ENCODE measurements at places on chromosomes 2 and 18. TPM values are rescaled to one million over a fixed set of nuclear protein-coding genes. Genes with fewer than 3 reads are reported as not detected.
A peak's percentile ranks its signal among the peaks of the same experiment; 100 is the strongest.

CD28 gene
- total RNA-seq = not detected

CHRND gene
- 5.8 TPM for total RNA-seq

SLC25A12 gene
- 20.5 TPM for total RNA-seq

STRN gene
- total RNA-seq = 27.2 TPM

ACTR1B gene
- 62.6 TPM for total RNA-seq

EFR3B gene
- total RNA-seq = 41.2 TPM

CPS1 gene
- 7.9 TPM for total RNA-seq

PPP1R1C gene
- total RNA-seq = 1.7 TPM

ITPRIPL1 gene
- 25.6 TPM for total RNA-seq

VIL1 gene
- not detected for total RNA-seq

BCL2 gene
- 14.1 TPM for total RNA-seq

ESPNL gene
- 0.40 TPM for total RNA-seq

CXCR1 gene
- total RNA-seq = not detected

POTEF gene
- 8.4 TPM for total RNA-seq

- DNase-seq = no peak
These were observed 43.7 kb downstream of the EPAS1 start for GRCh38 chr2:46340740-46341420.

- DNase-seq = no peak
These were observed 304.0 kb downstream of the LNPK start for GRCh38 chr2:175698061-175698460.

DNA sequence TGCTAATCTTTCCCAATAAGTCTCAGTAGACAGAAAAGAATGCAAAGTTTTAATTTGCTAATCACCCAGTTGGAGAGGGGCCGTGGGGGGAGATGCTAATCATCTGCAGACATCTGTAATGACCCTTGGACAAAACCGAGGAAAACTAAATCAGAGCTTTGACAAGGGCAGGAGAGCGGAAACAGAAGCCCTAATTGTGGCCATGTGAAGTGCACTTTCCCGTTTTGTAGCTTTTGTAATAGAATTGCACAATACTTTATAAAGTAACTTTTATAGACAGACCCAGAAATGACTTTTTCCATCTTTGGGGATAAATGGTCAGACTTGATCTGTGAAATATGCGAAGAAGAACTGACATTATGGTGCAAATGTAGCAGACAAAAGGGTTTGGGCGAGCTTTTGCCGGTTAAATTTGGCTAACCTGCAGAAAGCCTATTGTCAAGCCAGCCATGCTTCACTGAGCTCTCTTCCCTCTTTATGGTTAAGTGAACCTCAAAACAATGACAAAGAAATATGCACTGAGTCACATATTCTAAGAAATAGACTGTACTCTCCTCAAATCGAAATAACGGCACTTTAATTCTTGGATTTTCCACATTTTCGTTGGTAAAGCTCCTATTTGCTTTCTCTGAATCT is 980.1 kb upstream of the POU3F3 start:
- no peak for DNase-seq

DNA sequence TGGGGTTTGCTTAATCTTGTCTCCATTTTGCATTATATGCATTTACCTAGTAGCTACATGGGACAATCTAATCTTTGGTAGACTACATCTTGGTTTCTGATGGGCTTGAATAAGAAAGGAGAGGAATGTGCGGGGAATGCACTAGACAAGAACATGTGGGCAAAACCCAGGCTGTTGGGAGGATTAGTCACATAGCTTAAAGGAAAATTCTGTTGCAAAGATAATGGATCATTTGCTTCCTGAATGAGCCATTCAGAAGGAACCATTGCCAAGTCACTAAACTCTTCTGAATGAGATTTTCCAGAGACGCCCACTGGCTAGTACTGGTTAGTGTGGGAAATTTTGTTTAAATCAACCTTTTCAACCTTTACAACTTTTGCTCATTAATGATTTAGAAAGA is 84.8 kb downstream of the OSBPL6 start:
- DNase-seq = no peak

DNA sequence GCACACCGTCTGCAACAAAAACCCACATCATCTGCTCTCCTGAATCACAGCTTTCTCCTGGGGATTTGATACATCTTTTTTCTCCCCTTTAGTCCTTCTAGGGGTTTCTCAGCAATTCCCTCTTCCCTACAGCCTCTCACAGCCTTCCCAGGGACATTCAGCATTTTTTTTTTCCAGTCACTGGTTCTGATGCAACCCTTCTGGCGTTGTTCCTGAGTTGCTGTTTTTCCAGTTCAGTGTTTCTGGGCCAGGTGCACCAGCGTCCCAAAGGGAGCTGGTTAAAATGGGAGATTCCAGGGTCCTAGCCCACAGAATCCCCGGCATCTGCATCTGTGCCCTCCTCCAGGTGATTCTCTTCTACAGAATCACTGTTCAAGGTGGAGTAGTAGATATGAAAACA is 36.1 kb downstream of the ADCY3 start:
- DNase-seq = no peak

DNA sequence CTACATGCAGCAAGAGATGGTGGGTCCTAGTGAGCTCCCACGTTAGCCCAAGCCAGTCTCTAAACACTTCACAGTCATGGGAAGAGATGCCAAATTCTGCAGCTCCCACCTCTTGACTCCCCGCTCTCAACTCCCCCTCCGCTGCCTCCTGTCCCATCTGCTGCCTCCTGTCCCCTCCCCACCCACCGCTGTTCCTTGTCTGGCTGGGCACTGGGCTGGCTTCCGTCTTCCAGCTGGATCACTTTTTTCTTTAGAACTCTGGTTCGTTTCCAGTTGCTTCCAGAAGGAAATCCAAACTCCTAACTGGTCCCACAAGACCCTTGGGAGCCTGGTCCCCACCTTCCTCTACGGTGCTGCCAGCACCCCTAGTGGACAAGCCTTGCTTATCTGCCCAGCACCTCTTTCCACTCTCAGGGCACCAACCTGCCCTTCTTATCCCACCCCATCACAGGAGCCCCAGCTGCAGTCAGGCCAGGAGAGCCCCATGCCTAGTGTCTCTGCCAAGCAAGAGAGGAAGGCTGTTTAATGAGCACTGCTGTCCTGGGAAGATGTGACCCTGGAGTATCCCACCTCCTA is 12.1 kb upstream of the TWIST2 start:
- DNase-seq = no peak

DNA sequence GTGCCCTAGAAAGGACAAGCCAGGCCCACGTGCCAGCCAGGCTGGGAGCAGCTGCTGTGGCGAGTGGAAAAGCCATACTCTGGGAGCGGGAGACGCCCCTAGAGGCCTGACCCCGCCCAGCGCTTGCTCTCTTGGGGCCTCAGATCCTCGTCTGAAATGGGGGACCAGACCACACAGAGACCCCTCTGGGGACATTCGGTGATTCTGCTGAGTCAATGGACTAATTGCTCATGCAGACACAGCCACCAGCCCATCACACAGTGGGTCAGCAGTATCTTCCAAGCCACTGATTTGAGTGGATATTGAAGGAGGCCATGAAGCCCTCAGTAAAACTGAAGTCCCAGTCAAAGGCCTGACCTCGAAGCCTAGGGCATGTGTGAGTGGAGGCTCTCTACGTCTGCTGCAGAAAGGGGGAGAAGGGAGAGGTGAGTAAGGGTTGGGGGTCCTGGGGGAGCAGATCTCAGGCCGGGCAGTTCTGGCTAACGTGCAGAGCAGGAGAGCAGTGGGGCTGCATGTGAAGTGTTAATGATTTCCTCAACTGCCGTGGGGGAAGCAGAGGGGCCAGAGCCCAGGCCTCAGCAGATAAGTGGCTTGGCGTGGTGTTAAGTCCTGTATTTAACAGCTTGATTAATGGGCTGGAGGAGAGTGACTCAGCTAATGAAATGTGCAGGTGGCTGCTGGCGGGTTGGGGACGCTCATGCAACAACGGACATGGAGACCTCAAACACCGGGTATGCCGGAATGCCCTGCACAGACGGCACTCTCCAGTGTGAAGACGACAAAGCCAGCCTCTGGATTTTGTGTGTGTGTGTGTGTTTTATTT is 104.4 kb upstream of the TWIST2 start:
- DNase-seq = no peak

DNA sequence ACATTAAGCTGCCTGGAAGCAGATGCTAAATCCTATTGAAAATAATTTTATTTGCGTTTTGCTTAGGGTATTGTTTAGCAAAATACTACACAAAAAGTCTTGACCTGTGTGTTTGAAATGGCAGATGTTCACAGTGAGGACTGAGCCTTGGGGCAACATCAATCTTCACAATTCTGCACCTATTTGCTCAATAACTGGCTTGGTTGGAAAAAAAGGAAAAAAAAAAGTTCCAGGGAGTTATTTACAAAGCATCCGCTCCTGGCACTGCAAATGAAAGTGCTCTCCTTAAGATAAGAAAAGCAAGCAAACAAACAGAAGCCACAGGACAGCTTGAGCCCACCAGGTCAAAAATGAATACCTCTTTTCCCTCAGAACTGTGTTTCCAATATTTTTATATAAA is 77.7 kb downstream of the MAP2 start:
- no peak for DNase-seq

- DNase-seq = no peak
These were observed 200.7 kb downstream of the RAD51AP2 start for GRCh38 chr2:17317439-17317976.

DNA sequence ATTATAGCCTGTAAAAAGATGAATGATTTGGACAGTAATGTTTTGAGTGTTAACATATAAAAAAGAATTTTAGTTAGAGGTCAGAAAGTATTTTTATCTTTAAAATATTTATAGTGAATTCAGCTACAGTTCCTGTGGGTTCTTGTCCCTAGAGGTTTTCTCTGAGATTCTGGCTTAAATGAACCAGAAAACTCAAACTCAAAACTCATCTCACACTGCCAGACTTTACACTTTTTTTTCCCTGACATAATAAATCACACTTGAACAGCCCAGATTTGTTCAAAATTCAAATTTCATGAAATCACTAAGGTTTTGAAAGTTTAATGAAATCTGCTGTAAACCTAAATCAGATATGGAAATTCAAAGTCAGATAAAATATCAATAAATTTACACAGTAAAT is 92.3 kb downstream of the KCNH7 start:
- DNase-seq = no peak

- DNase-seq = no peak
These were observed 27.4 kb upstream of the PPP3R1 start for GRCh38 chr2:68279691-68280090.

- DNase-seq = no peak
These were observed 126.4 kb downstream of the CACNB4 start for GRCh38 chr2:151972241-151973012.

DNA sequence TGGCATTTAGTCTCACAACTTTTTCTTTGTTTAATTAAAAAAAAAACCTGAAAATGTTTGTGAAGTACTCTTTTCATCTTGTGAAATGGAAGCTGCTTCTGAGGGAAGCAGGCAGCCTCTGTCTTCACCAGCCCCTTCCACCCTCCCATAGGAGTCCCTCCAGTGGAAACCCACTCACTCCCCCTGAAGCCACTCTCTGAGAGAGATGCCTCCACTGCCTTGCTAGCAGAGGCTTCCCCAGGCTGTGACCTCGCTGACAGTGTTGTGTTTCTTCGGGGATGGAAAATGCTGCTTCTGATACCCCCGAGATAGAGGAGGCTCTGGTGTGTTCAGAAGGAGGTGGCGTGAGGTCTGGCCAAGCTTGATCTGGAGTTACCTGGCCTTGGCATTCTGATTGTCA is 59.9 kb downstream of the SH3RF3 start:
- no peak for DNase-seq

DNA sequence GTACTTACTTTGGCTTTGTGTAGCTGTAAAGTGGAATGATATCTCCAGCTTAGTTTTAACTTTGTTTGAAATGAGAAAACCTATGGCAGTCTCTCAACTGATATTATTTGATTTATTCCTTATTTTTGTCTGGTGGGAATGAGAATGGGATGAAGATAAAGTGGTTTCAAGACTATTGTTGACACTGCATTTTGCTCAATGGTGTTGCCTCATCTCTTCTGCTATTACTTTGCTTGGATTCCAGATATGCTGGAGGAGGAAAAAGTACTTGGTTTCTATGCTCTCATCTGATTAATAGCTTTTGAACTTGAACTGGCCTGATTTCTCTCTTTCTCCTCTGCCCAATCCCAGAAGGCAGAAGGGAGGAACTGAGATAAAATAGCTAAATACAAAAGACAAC is 198.2 kb downstream of the CTNNA2 start:
- no peak for DNase-seq

GRCh38 chr2:113158884-113159553 is 14.8 kb upstream of the PSD4 start:
- DNase-seq = no peak

DNA sequence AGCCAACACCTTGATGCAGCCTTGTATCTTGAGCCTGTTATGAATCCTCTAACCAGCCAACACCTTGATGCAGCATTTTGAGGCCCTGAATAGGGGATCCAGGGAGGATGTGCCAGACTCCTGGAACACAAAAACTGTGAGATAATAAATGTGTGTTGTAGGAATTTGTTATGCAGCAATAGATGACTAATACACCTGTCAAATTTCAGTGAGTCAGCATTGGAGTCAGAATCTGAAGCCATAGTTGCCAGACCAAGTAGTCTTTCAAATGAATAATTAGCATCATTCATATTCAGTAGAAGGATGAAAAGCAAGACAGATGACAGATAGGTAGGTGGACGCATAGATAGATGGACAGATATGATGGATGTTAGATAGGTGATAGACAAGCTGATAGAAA is 942.5 kb upstream of the SLC39A10 start:
- DNase-seq = no peak

GRCh38 chr2:19235308-19235707 is 123.1 kb downstream of the OSR1 start:
- no peak for DNase-seq

GRCh38 chr18:56267334-56267733 is 371.1 kb downstream of the TXNL1 start:
- no peak for DNase-seq

- DNase-seq = peak; percentile 27
These were observed 15.4 kb upstream of the MLPH start for GRCh38 chr2:237471438-237472186.

DNA sequence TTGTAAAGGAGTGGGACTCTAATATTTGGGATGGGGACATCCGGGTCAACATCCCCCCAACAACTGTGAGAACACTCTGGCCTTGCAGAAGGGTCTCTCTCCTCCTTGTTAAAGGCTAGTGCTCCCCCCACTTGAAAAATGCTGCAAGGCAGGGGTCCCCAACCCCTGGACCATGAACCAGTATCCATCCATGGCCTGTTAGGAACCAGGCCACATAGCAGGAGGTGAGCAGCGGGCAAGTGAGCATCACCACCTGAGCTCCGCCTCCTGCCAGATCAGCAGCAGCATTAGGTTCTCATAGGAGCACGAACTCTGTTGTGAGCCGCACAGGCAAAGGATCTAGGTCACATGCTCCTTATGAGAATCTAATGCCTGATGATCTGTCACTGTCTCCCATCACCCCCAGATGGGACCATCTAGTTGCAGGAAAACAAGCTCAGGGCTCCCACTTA is 243.9 kb upstream of the ID2 start:
- no peak for DNase-seq

DNA sequence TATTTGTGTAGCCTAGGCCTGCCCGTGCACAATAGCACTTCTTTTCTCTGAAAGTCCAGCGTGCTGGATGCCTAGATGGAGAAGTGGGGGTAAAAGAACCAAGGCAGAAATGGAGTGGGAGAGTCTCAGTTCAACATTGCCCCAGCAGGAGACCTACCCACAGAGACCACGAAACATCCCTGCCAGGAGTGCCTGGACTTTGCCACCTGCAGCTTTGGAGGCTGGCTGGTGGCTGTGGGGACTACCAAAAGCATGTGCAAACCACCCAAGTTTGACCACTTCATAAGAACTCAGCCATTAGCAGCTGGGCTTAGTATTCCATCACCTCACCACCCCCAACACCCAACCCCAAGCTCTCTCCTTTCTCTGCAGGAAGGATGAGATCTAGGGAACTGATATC is 416.9 kb upstream of the ID2 start:
- DNase-seq = no peak
